ENCODE measurements at places on chromosomes 3 and 15.

GRCh38 chr15:95323796-95324195 is 1006.7 kb upstream of the NR2F2 start:
- DNase-seq = no peak

DNA sequence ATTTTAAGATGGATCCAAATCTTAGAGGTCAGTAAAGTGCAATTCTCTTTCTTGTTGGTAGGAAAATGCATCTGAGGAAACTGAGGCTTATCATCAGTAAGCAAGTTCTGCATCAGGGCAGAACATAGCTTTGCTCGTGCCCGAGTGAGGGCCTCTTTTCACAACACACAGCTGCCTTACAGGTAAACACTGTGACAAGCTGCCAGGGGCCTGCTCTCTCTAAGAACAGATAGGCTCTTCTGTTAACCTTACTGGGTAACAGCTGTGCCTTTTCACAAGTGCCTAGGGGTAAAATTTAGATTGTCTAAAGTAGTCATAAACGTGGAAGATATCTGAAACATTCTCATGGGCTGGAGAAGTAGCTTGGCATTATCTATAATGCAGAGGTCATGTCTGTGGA is 118.1 kb downstream of the C3orf38 start:
- no peak for DNase-seq

DNA sequence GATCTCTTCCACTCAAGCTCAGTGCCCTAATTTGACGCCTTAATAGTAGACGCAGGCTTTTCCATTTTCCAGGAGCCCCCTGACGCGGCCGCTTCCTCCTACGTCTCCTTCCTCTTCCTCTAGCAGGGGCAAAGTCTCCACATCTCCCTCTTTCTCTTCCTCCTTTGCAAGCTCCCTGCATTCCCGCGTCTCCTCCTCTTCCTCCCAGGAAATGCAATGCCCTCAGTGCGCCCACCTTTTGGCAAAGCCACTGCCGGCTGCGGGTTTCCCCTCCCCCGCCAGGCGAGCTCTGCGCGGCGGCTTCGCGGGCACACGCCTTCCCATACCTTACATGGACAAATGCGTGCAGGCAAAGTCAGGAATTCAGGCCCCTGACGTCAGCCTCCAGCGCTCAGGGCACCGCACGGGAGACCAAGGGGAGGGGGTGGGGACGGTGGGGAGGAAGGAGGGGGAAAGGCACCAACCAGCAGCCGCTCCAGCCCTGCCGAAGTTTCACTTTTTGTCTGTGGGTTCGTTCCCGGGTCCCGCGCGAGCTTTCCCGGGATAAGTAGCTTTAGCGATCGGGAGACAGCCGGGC is 432 bp upstream of the LPP start:
- DNase-seq = peak; percentile 88

GRCh38 chr15:63288342-63288741 is 10.9 kb downstream of the APH1B start:
- DNase-seq = no peak

DNA sequence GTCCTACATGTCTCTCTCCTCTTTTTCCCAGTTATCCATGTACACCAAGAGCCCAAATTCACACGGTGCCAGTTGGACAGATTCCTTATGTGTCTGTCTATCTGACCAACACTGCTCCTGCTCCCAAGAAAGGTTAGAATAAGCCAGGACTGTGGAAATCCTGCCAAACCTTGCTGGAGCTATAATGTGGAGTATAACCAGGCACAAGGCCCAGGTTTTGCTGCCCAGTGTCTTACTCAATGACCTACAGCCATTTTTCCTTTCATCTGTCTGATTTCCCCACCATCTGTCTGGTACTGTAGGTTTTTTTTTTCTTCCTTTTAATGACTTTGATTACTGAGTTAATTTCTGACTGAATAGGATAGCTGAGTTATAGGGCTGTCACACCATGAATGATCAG is 26.5 kb upstream of the MINDY4B start:
- DNase-seq = no peak

- DNase-seq = peak; percentile 34
Observed at GRCh38 chr3:37981348-37981664, 9.3 kb upstream of the VILL start.

DNA sequence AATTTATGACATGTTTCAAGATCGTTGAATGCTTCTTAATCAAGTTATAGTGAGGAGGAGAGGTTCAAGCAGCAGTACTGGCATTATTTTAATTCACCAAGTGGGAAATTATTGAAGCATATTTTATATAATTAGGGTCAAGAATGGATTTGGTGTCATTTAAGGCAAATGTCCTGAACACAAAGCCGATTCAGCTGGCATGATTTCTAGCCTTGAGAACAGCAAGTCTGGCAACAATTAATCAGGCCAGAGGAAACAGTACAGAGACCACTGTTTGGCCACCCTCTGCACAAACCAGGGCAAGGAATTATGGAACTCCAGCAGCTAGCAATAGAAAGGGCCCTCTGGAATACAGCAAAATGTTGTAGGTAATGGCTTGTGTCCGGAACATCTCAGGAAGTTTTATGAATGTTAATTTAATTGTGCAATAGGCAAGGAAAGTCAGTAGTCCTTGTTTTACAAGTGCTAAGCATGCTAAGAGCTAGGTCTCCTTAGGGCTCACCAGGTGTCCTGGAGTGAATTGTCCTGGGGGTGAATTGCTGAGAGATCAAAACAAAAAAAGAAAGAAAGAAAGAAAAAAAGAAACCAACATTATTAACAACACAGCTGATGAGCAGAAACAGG is 38.7 kb upstream of the SNRK start:
- no peak for DNase-seq

- DNase-seq = no peak
Observed at GRCh38 chr3:171804618-171805389, 5.5 kb downstream of the PLD1 start.

DNA sequence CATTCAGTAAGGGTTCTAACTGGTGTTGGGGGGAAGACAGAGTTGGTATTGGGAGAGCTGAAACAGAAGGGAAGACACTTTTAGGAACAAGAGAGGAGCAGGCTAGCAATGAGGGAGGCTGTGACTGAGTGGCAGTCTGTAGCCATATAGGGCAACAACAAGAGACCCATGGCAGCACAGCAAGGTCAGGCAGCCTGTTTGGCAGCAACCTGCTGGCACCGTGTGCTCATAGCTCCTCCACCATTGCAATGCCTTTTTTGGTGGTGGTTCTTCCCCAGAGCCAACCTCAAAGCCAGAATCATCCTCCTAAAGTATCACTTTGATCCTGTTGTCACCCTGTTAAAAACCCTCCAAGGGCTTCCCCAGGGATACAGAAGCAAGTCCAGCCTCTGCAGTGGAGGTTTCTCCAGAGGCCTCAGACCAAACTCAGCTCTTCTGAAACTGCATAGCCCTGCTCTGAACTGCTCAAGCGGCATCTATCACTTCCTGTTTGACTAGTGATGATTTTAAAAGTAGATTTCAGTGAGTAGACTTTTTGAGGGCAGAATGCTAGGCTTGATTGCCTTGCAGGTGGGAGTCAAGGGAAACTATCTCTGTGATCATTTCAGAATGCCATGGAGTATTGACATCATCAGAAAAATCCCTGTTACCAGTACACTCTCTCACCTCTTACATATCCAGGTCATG is 176.9 kb downstream of the STAC start:
- DNase-seq = no peak

GRCh38 chr3:30707825-30708224 is 101.4 kb downstream of the TGFBR2 start:
- DNase-seq = no peak

DNA sequence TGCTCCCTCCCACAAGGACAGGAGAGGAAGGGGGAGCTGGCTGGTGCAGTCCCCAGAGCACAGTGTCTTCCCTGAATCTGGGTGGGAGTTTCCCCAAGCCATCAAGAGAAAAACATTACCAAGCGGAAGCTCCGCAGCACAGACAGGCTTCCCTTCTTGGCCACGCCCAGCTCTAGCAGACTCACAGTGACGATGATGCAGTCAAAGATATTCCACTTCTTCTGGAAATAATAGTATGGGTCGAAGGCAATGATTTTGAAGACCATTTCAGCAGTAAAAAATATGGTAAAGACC is 76.7 kb downstream of the SCN10A start:
- no peak for DNase-seq

- no peak for DNase-seq
Observed at GRCh38 chr3:56940321-56940720, 120.1 kb upstream of the SPATA12 start.

GRCh38 chr15:46231786-46232185 is 597.0 kb downstream of the SQOR start:
- no peak for DNase-seq

DNA sequence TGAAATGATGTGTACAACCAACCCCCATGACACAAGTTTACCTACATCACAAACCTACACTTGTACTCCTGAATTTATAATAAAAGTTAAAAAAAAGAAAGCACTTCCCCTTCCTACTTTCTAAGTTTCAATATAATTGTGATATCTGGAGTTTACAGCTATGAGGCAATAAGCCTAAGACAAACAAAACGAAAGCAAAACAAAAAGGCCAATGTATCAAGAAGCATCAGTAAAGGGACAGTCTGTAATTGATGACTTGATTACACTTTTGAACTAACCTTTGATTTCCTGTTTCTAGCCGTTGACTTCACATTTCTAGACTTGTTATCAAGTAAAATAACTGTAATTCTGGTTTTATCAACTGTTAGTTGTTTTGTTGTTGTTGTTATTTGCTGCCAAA is 187.5 kb upstream of the CNTN3 start:
- DNase-seq = no peak

DNA sequence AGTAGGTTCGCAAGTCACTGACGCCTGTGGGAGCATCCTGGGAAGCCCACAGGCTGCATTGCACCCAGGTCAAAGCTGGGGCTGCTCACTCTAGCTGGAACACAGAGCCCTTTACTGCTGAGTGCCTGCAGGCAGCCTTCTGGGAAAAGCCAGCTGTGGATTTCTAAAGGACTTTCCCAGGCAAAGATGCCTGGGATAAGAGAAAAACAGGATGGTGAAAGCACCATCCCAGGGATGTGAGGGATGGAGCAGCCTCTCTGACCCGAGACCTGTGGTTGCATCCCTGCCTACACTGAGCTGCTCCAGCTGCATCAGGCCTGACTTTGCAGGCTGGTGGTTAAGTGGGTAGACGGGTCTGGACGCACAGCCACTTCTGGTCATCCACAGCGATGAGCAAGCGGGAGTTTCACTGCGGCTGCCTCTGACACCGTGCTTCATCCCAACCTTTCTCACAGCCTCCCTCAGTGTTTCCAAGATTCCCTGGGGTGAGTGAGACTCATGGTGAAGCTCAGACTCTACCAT is 52.5 kb upstream of the AMOTL2 start:
- no peak for DNase-seq

- no peak for DNase-seq
Observed at GRCh38 chr15:74445816-74446763, 12.3 kb upstream of the SEMA7A start.

- DNase-seq = no peak
Observed at GRCh38 chr3:127411083-127411727, 123.4 kb upstream of the PRR20G start.

DNA sequence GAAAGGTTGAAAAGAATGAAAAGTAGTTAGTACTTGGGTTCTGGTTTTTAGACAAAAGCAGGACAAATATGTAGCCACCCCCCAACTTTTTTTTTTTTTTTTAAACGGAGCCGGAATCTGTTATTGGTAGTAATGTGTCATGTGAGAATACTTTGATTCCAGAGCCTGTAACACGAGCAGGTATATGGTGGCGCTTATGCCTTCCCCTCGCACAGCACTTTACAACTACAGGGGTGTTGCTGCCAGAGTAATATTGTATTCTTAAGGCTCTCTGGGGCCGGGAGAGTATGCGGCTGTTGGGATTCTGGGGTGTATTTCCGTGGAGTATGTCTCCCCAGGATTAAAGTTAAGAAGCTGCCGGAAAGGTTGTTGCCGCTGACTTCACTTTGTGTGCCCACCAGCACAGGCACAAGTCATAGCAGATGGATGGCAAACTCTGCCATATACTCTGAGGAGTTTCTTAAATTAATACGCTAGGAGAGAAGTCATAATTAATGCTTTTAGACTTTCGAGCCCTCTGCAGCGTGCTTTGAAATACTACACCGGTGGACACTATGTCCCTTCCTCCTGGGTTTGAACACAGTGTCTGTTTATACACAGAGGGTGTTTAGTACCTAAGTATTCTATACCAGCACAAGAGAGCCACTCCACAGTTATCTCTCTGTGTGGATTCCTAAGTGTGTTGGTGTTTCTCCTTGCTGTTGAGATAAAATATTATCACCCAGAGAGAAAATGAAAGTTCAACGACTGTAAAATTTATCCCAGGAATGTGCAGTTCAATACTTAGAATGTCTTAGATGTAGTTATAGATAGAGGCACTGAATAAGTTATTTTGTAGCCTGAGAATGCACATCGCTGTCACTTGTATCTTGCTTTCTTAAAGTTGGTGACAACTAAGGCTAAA is 1.4 kb downstream of the MBNL1 start:
- peak; percentile 69 for DNase-seq

DNA sequence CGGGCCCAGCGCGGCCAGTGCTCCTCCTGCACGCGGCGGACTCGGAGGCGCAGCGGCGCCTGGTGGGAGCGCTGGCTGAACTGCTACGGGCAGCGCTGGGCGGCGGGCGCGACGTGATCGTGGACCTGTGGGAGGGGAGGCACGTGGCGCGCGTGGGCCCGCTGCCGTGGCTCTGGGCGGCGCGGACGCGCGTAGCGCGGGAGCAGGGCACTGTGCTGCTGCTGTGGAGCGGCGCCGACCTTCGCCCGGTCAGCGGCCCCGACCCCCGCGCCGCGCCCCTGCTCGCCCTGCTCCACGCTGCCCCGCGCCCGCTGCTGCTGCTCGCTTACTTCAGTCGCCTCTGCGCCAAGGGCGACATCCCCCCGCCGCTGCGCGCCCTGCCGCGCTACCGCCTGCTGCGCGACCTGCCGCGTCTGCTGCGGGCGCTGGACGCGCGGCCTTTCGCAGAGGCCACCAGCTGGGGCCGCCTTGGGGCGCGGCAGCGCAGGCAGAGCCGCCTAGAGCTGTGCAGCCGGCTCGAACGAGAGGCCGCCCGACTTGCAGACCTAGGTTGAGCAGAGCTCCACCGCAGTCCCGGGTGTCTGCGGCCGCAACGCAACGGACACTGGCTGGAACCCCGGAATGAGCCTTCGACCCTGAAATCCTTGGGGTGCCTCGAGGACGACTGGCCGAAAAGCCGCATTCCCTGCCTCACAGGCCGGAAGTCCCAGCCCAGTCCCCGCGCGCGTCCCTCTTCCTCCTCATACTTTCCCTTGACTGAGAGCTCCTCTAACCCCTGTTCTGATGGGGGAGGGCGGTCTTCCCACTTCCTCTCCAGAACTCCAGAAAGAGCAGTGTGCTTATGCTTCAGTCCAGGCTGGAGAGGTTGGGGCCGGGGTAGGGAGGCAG is 1.4 kb upstream of the IL17RC start:
- DNase-seq = peak; percentile 85

- DNase-seq = no peak
Observed at GRCh38 chr3:126259411-126260391, 79.3 kb upstream of the ALDH1L1 start.

- no peak for DNase-seq
Observed at GRCh38 chr3:16583551-16583950, 21.7 kb downstream of the DAZL start.
